ENCODE measurements at places on chromosomes 11 and 22.

GRCh38 chr11:117572129-117572528 lies 224.9 kb downstream of the DSCAML1 start:
- DNase-seq, result no peak

DNA sequence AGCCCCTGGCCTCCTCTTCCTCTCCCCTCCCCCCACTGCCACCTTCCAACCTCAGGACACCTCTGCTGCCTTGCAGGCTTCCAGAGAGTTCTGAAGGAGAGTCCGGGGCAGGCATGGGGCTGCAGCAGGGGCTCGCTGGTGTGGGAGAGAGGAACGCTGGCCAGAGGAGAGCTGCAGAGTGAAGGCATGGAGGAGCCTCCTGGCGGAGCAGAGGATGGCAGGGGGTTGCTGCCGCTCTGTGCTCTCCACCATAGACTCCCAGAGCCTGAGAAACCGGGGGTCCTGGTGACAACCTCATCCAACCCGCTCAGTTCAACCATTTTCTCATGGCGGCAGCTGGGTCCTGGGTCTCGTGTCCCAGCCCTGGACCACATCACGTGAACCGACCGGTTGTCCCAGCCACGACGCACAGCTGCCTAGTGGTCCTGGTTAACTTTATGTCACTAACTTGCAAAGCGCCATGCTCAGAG lies 17.5 kb downstream of the MRGPRG start:
- no peak for DNase-seq

GRCh38 chr11:100203789-100204188 lies 483.3 kb upstream of the ARHGAP42 start:
- DNase-seq, result no peak

DNA sequence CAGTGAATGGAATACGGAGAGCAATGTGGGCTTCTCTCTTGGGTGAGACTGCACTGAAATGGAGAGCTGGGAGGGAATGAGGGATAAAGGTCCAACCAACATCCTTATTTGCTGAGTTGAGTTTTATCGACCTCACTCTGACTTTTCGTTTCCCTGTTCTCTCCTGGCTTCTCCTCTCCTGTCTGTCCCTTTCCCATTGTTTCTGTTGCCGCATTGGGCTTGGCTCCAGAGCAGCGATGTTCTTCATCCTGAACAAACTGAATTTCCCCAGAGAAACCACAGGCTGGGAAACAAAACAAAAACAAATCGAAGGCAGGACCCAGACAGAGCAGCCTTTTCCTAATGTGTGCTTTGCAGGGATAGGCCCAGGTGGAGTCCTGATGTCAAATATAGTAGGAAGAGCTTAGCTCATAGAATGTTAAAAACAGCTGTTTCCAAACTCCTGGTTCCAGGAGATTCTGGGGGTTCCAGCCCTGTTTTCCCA lies 30.0 kb downstream of the MOV10L1 start:
- no peak for DNase-seq

GRCh38 chr11:128596250-128596649 lies 8.9 kb upstream of the ETS1 start:
- no peak for DNase-seq

GRCh38 chr22:30290342-30291057 lies 1.2 kb upstream of the CASTOR1 start:
- no peak for DNase-seq

DNA sequence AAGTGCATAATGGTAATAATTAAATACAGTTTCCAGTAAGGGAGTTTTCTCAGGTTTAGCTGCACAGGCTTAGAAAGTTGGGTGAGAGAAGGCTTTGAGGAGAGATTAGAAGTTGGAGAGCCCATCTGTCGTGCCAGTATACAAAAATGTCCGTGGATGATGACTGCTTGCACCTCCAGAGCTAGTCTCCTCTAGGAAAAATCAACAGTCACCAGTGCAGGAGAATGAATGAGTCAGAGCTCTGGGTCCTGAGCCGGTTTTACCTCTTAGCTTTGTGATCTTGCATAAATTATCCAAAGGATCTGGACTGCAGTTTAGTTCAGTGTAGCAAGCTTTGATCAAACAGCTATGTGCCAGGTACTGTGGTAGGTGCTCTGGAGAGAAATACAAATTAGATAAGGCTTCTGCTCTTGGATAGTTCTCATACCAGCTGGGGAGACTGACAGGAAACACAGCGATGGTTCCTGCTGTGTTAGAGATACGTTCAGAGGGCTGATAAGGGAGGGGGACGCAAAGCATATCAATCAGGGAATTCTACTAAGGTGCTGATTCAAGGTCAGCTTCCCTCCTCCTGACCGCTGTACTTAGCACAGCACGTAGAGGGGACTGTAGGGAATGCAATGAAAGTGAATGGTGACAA lies 125.9 kb downstream of the TEAD1 start:
- peak; percentile 82 for DNase-seq

GRCh38 chr11:71182791-71183677 lies 69.3 kb downstream of the SHANK2 start:
- no peak for DNase-seq

DNA sequence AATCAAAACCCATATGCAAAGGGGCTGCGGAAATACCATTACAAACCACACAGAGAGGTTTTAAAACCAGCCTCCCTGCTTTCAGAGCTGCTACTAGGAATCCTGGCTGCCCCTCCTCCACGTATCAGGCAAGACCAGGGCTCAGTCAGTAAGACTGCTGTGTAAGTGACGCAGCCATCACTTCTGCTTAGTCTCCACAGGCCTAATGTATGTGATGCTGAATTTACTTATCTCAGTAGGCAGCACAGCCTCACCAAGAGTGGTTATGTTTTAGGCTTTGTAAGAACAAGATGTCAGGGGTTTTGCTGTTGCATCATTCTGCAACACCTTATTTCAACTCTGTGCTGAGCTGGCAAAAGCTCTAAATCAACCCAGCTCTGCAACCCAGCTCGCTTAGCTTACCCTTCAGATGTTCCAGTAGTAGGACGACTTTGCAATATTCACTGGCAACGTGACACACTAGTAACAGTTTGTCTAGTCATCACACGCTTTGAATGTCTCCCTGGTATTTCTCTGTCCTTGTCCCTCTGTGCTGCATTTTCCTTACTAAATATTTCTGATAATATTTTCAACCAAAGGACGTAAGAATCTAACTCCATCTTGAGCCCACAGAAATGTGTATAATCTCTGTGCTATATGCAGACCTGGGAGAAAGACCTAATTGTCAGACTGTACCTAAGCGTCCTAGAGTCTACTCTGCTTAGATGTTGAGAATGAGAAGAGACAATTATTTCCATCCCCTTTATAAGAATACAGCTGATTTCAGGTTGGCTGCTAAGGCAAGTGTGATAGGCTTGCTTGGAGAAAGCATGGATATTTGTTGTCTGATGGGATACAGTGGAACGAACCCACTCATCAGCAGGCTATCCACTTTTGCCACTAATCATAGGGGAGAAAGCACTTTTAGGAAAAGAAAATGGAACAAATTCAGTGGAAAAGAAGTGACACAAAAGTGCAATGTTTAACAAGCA lies 72.2 kb downstream of the LARGE2 start:
- no peak for DNase-seq

DNA sequence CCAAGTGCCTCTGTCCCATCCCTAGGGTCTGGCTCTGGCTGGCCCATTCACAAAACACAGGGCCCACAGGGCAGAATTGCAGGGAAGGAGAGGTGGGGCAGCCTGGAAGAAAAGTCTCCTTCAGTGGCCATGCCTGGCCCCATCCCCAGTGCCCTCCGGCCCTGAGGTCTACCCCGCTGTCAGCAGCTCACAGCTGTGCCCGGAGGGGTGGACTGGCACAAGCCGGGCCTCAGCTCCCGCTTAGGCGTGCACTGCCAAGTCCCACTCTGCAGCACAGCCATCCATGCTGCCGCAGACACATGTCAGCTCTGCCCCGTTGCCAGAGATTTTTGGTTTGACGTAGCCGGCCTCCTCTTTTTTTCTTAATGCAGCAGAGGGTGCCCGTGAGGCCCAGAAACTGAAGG lies 3.9 kb upstream of the SCN2B start:
- no peak for DNase-seq

GRCh38 chr11:66277471-66278362 lies at the start of gene CNIH2:
CNIH2 (plus strand) TSS chr11:66278175; CDS start chr11:66278457, 282 bp downstream.
- DNase-seq, result no peak

DNA sequence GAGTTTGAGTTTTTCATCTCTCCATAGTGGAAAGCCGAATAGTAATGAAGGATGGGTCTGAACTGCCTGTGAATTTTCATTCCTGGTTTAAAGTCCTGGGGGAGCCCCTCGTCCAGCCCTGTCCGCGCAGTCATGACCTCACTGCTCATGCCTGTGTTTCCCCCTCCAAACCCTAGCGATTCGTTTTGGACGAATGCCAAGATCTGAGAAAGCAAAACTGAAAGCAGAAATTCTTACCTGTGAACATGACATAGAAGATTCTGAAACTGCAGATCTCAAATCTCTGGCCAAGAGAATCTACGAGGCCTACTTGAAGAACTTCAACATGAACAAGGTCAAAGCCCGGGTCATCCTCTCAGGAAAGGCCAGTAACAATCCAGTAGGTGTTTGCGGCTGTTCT lies 30.5 kb downstream of the CDPF1 start:
- DNase-seq, result no peak

DNA sequence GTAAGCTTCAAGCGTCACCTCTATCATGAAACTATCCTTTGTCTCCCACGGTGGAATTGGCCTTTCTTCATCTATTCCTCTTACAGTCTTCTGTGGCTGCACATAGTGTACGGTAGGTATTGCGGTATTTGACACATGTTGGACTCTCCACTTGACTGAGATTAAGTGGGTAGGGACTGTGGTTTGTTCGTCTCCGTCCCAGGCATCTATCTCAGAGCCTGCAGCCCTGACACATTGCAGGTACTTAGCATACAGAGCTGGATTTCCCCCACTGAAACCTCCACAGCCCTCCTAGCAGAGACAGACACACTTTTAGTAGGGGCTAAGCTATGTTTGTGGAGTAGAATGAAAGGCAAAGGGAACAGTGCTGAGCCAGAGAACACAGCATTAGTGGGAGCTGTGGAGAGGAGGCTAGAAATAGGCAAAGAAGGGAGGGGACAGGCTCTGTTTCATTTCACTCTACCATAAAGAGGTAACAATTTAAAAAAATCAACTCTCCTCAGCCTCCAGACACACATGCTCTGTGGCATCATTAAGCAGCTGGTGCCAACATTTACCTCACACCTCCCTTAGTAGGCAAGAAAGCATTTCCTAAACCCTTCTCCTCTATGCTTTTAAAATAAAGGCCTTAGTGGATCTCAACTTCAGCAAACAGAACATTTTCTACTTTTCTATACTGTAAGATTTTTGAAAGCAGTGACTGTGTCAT lies 277.5 kb downstream of the KIRREL3 start:
- no peak for DNase-seq
